Nucleus accumbens (tissue), 56 donors: ENCODE measurements at places on chromosomes 2 and 18.
A peak's percentile ranks its signal among the peaks of the same experiment; 100 is the strongest.

DNA sequence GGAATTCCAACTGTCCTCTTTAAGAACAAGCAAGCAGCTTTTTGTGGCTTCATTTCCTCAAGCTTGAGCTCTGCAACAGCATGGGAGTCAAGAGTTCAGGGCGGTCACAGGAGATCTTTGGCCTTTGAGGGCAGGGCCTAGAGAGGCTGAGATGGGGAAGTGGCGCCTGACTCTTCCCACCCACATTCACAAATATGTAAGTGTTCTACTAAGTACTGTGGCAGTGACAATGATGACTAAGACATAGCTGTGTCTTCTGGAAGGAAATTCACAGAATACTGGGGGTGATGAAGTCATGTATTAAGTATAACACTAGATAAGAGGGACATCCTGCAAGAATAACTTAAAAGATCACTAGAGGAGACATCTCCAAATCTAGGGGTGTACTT lies 15.0 kb downstream of the RND3 start:
- no peak for DNase-seq

DNA sequence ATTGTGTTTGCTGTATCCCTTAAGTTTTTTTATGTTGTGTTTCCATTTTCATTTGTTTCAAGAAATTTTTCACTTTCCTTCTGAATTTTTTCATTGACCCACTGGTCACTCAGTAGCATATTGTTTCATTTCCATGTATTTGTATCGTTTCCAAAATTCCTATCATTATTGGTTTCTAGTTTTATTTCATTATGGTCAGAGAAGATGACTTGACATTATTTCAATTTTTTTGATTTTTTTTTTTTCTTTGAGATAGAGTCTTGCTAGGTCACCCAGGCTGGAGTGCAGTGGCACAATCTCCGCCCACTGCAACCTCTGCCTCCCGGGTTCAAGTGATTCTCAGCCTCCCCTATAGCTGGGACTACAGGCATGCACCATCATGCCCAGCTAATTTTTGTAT lies 11.3 kb upstream of the CAB39 start:
- DNase-seq = no peak

GRCh38 chr2:187009483-187010239 lies 160.7 kb upstream of the ZSWIM2 start:
- no peak for DNase-seq

DNA sequence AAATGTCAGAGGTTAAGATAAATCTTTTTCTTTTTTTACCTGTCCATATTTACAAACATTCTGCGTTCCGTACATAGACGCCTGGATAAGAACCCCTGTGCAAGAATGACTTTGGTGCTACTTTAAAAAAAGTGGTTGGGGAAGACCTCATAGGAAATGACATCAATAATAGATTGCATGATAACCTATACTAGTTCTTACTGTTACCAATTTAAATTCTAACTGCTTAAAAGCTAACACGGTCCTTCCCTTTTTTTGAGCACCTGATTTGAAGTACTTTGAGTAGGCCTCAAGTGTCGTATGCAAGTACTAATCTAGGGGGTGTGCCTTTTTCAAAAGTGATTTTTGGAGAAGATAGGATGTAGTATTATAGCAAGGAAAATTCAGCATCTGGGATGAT lies 2.1 kb downstream of the SLC39A10 start:
- DNase-seq = no peak

- DNase-seq = peak; percentile 82
These were observed 786 bp upstream of the ZFP36L2 start for GRCh38 chr2:43226955-43227829.

- no peak for DNase-seq
These were observed 7.2 kb upstream of the KCNK3 start for GRCh38 chr2:26685341-26685740.

DNA sequence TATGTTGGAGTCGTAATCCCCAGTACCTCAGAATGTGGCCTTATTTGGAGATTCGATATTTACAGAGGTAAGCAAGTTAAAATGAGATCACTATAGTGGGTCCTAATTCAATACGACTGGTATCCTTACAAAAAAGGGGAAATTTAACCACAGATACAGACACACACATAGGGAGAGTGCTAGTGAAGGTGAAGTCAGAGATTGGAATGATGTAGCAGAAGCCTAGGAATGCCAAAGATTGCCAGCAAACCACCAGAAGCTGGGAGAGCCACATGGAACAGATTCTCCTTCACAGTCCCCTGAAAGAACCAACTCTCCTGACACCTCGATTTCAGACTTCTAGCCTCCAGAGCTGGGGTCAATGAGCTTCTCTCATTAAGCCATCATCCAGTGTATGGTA lies 17.7 kb upstream of the ACTR3 start:
- no peak for DNase-seq

DNA sequence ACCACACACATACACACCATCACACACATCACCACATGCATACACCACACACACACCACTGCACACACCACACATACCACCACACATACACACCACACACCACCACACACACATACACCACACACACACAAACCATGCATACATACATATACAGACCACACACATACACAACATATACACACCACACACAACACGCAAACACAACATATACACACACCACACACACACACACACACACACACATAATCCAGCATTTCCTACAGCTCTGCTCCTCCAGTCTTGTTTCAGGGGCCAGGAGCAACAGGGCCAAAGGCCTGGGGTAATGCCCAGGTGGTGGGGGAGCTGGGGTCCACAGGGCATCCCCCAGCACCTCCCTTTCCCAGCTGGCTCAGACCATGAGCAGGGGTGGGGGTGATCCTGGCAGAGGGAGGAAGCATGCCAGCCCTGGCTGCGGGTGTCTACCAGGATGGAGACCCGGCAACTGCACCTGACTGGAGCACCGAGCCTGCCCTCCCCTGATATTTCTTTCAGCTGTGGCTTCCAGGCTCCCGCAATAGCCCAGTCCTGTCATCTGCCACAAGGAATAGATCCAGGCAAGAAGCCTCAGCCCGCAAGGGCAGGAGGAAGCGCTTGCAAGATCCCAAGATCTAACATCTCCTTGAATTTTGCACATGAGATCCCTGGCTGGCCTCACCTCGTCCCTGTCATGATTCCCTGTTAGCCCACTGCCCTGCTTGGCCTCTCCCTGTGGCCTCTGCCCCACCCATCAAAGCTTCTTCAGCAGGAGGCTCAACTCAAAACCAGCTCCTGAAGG lies 196.9 kb downstream of the TNS1 start:
- DNase-seq = no peak

DNA sequence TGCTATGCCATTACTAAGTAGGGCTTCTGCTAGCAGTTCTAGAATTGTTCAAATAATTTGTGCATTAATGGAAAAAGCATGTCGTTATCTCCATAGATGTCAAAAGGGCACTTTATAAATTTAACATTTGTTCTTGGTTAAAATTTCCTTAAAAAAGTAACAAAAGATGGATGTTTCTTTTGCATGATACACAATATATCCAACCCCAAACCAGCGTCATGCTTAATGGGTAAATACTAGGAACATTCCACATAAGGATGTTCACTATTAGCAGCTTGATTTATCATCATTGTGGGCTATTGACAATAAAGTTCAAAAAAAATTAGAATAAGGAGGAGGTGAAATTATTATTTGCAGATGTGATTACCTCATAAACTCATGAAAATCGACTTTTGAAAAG lies 79.7 kb downstream of the GREB1L start:
- no peak for DNase-seq

DNA sequence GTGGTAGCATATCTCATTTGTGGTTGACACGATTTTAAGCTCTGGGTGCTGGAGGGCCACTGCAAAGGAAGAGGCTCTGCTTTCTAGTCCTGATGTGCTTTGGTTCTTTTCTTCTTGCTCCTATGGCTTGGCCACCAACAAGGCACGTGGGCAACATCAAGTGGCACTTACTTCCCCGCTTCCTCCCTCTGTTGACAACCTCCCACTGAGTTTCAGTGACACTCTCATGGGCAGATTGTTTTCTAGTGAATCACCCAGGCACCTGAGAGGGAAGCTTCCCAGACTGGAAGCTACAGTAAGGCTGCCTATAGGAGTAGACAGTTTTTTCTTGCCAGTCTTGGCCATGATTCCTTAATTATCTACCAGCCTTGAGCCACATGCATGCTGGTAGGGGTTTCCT lies 89.0 kb downstream of the NBAS start:
- DNase-seq = no peak

- no peak for DNase-seq
These were observed 61.3 kb downstream of the NEDD4L start for GRCh38 chr18:58105206-58105887.

GRCh38 chr2:55000341-55000740 lies 49.9 kb downstream of the RTN4 start:
- no peak for DNase-seq
